NCI-H2081 (cell line): ENCODE measurements at places on chromosomes 7 and 10.

GRCh38 chr10:86363833-86364490 is 2.6 kb downstream of the GRID1 start:
- no peak for DNase-seq

GRCh38 chr10:120613180-120613579 is 156.2 kb downstream of the PLPP4 start:
- DNase-seq: no peak

GRCh38 chr7:49839863-49840645 is 66.6 kb downstream of the VWC2 start:
- DNase-seq: no peak

DNA sequence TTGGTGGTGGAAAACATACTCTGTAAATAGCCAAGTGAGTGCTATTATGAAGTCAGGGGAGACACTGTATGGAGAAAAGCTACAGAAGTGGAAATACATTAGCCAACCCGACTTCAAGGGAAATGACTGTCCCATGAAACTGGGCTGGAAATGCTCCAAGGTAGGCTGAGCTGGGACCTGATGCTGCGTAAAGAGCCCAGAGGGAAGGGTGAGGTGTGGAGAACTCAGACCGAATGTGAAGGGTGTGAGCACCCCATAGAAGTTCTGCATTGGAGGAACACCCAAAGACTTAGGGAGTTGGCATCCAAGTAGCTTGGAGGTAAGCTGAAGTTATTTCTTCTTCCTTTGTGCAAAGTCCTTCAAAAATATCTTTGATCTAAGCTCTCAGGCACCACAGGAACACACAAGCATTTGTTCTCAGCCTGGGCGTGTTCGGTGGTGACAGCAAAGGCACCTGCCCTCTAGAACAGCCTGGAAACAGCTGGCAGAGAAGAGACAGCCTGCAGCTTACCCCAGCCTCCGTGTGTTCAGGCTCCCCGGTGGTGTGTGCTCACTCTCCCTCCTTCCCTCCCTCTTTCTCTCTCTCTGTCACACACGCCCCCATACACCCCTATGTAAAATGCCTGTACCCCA is 19.1 kb upstream of the GJD4 start:
- no peak for DNase-seq

DNA sequence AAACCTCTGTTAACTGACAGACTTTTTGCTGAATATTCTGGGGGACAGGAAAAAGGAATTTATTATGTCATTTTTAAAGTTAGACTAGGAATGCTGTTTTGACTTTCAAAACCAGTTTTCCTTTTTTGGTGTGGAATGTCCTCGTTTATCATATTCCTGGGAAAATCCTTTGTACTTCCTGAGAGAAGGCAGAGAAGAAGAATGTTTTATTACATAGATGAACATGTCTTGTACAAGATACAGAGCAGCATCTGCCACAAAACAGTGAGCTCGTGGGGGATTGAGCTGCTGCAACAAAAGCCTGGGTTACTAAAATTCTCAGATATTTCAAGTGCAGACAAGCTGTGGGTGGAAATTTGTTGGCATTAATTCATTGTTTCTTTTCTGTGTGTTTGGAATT is 20.2 kb downstream of the MCU start:
- no peak for DNase-seq

- no peak for DNase-seq
Measured at GRCh38 chr7:41219276-41219675, 483.6 kb downstream of the INHBA start.

- DNase-seq: no peak
Measured at GRCh38 chr7:33916357-33917081, 11.2 kb downstream of the BMPER start.

- no peak for DNase-seq
Measured at GRCh38 chr7:47350425-47350824, 231.5 kb downstream of the TNS3 start.

DNA sequence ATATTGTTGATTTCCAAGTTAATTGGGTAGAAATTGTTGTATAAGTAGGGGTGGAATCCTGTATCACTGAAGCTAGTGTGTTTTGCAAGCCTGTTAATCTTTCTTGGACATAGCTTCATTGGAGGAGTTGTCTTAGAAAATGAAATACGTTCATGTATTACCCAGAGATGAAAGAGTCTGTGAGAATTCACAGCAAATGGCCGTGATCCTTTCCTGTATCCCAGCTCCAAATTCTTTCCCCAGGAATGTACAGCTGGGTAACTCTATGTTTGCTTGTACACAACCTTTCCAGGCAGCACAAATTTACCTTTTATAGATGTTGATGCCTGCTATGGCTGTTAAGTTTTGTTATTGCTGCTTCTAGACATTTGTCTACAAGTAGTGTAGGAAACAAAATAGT is 18.7 kb downstream of the MYPN start:
- DNase-seq: no peak

- DNase-seq: no peak
Measured at GRCh38 chr7:147197006-147197405, 1080.4 kb downstream of the CNTNAP2 start.

DNA sequence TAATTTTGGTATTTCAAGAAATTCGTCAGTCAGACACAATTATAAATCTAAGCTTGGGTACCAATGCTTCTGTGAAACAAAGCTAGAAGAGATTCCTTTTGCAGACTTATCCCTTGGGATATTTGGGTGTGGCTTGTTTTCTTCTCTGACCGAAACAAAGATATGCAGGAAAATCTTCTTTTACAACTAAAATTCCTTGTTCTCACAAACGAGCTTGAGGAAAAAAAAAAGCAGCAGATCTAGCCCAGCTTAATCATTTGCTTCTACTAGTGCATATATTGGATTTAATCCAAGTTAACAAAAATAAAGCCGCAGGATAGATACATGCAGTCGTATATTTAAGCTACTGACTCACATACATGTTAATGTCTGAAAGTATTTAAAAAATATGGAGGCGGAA is 104.2 kb downstream of the PRTFDC1 start:
- no peak for DNase-seq

- DNase-seq: no peak
Measured at GRCh38 chr7:1498370-1499305, 5.6 kb downstream of the INTS1 start.

DNA sequence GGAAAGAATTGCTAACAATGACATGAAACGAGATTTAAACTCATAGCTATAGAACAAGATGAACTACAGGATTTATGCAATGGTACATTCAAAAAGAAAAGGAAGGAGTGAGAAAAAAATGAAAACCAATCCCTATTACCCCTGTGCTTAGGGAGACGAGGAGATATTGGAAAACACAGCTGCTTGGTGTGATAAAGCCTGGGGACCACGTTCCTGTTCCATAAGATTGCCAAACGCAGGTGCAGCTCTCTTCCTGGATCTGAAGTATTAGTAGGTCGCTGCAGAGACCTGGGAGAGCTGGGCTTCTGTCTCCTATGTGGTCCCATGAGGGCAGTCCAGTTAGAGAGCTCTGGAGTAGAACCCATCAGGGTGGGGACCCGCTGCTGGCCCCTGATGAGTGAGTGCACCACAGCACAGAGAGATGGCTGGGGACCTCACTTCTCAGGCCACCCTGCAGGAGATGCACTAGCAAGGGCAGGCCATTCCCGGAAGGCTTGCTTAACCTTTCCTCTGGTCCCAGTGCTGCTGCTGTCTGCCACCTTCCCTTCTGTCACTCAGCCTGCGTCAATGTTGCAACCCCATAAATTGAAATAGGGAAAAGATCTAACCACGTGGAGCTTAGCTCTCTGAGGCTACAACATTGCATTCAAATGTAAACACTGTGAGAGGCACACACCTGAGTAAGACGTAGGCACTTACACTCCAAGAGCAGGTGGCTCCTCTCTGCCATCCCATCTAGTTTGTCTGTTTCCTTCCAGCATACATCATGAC is 57.9 kb downstream of the MTPN start:
- DNase-seq: no peak

GRCh38 chr7:143145-143751 is 49.1 kb upstream of the FAM20C start:
- no peak for DNase-seq

DNA sequence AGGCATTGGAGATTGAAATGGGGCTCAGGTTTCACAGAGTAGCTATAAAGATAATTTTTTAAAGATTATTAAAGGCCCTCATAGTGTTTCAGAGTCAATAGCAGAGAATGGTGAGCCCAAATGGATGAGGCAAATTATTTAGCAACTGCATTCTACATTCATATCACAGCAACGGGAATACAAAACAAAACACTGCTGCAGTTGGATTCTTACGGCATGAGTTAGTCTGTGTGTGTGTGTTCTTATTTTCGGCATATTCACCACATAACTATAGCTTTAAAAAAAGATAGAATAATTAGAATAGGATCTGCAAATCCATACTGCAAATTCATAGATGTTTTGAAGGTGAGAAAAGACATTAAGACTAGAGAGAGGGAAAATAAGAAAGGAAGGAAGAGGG is 66.0 kb downstream of the SUGCT start:
- DNase-seq: no peak
